Activated naive CD8-positive, alpha-beta T cell treated with anti-CD3 and anti-CD28 coated beads, Interleukin-2, amount 50 U/mL, for 24 hours (primary cell): ENCODE measurements at places on chromosomes 2 and 18.

DNA sequence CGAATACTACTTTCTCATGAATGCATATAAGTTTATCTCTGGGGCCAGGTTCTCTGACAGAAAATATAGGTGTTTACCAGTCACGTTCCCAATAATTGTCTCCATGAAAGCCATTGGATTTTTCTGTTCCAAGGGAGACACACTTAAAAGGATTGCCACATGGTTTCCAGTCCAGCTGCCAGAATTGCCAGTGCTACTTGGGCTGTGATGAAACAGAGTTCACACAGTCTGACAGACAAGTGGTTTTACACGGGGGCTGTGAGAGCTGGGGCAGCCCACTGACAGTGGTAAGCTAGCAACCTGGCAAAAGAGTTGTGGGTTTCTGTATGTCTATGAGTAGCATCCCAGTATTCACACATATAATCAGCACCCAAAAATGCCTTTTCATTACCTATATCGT, 27.7 kb upstream of the ATRAID start:
- no peak for DNase-seq

GRCh38 chr2:149595056-149595963, 7.7 kb upstream of the MMADHC start:
- DNase-seq, result no peak

DNA sequence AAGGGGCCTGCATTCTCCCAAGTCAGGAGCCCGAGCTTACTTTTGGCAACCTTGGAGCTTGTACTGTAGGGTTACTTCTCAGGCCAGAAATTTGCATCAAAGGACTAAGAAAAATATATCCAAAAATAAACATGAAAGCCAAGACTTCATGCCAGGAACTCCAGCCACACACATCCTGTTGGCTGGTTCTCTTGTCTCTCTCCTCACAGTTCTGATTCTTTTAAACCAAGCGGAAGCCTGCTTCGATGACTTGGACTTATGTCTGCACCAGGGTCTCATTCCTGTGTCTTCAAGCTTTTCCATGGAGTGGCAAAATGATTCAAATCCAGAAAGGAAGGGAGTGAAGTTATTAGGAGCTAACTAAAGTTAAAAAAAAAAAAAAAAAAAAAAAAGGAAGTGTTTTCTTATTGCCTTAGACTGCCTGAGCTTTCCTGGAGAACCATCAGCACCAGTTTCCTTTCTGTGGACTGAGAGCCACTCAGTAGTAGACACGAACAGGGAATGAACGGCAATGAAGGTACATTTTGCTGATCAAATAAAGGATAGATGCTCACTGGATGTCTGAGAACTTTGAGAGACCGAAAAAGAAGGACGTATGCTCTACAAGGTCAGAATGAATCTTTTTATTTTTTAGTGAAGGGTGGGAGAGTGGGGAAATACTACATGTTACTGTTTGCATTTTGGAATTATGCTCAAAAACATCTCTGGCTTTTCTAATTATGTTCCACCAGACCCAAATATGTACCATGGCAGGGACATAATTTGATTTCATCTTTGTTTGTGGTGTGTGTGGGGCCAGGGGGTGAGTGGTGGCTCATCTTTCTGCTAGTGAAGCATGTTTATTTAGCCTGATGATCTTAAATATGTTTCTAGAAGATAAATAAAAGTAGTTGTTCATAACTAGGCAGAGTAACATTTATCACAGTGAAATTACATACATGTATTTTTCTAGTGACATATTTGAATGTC, 86.0 kb downstream of the RAPGEF4 start:
- DNase-seq, result no peak

- no peak for DNase-seq
Observed at GRCh38 chr2:348361-348916, 60.5 kb upstream of the ALKAL2 start.

- no peak for DNase-seq
Observed at GRCh38 chr18:49378458-49378857, 82.0 kb downstream of the DYM start.

DNA sequence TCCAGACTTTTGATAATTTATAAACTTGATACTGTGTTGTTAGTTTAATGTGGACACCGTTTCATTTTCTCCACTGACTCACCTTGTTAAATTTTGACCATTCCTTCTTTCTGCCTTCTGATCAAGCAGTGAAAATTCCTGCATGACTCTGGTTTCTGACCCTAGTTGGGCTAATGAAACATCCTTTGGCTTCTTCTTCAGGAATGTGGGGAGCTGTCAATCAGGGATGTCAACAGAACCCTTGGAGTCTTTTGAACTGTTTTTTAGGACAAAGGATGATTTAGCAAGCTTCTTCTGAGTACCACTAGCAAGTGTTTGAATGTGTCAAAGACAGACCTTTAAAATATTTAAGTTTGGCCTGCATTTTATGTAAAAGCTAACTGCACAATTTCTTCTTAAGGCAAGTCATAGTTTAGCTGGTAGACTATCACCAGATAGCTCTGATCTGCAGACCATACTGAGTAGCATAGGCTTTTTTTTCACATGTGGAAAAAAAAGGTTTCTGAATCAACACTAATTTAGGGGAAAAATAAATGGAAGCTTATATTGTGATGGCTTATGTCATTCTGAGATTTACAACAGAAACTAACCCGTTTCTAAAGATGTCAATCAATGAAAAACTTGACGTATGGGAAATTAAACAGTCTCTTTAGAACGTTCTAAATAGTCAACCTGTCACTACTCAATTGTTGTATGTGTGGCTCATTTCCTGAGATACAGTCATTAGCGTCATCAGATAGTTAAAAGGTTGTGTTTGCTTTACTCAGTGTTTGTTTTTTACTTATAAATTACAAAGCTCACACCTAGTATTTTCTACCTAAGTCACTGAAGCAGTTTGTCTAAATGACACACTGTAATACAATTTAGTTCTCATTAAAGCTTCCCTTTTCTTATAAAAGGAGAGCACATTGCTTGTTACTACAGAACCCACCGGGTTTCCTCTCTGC, 311.4 kb downstream of the PTPRM start:
- DNase-seq, result no peak

- DNase-seq, result no peak
Observed at GRCh38 chr2:240596080-240596460, 9.5 kb downstream of the CAPN10 start.

GRCh38 chr2:43033016-43033270, 193.5 kb downstream of the ZFP36L2 start:
- no peak for DNase-seq

- DNase-seq, result peak; percentile 38
Observed at GRCh38 chr18:5197032-5197434, at the start of gene AKAIN1. Gene AKAIN1 (minus strand): TSS chr18:5197257. CDS start chr18:5197053, 204 bp downstream.
